Amygdala (tissue), 56 donors: ENCODE measurements at places on chromosomes 4 and X.

GRCh38 chr4:122456231-122457116 is at the start of gene IL2:
TSS of gene IL2 (minus strand) at chr4:122456725. CDS start at chr4:122456440, 285 bp downstream.
- no peak for DNase-seq

DNA sequence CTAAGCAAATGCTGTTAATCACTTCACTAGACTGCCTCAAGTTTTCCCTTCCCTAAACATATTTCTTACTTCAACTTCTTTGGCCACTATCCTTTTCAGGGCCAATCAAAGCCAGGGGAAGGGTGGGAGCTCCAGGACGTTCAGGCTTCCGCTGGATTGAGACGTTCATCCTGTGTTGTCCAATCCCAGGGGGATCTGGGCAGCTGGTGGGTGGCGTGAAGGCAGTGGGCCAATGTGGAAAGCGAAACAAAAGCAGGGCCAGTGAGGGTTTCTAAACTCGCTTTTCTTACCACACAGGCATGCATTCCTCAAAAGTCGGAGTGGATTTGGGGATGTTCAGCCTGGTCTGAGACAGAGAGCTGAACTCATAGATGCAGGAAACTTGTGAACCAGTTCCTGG is 7.6 kb downstream of the CXCL13 start:
- no peak for DNase-seq

GRCh38 chrX:32455704-32456103 is 755.6 kb downstream of the DMD start:
- DNase-seq, result no peak

- DNase-seq, result no peak
Measured at GRCh38 chr4:74085669-74086068, 13.3 kb downstream of the CXCL2 start.

- DNase-seq, result no peak
Measured at GRCh38 chrX:109827772-109828171, 94.7 kb upstream of the ACSL4 start.

DNA sequence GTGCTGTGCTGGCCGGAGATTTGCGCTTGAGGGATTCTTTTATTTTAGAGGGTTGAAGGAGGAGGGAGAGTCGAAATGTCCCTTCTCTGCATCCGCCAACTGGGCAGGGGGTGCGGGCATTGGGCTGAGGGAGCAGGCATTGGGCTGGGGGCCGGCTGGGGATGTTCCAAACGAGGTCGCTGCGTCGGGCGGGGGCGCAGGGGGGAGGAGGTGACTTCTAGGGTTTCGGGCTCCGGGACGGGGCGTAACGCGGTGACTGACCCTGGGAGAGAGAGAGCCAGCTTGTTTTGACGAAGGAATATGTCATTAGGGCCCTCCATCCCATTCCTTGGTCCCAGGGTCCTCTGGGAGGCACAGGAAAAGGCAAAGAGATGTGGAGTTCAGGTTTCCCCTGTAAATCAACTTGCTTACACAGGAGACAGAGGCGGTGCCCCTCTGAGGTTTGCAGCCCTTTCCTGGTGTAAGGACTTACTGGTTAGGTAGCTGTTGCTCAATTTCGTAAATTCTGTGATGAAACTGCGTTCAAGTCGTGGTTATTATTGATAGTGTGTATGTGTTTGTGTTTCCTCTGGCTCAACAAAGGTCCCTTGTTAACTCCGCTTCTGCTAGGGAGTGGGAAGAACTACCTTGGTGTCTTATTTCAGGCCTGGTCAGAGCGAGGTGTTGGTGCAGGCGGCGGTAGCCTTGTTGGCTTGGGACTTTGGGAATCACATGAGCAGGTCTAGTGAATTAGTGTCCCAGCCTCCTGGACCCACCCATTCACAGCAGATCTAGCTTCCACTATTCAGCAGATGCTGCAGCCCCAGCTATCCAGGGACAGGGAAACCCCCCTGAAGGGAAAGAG is 716 bp downstream of the FHIP1A start:
- DNase-seq, result no peak

DNA sequence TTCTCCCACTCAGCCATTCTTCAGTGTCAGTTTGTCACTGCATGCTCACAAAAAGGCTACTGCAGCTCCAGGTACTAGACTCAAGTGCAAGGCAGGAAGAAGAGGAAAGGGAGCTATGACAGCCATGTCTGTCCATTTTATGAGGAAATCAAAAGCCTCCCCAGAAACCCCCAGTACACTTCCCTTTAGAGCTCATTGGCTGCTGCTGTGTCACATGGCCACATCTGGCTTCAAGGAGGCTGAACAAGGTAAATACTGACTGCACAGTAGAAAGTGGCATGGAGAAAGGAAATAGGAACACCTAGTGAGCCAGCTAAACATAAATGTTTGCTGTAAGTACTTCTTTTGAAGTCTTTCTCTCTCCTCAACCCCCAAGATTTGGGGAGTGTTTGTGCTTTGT is 67.2 kb upstream of the FRAS1 start:
- DNase-seq, result no peak

DNA sequence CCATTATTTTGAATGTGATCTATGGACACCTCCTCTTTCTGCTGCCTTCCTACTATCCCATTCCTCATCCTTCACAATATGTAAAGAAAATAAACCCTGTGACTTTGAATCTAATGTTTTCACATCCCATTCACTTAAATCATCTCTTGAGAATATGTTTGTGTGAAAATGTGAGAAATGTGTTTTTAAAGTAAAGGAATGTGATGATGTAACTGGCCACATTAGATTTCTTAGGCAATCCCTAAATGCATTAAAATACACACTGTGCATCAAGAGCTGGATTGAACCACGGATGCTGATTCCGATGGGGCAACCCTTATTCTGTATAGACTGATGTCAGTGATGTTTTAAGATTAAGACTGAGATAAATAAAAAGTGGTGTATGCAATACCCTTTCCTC is 558.9 kb upstream of the TENM3 start:
- no peak for DNase-seq

GRCh38 chr4:129092631-129093190 is 628 bp downstream of the SCLT1 start:
- DNase-seq, result no peak

DNA sequence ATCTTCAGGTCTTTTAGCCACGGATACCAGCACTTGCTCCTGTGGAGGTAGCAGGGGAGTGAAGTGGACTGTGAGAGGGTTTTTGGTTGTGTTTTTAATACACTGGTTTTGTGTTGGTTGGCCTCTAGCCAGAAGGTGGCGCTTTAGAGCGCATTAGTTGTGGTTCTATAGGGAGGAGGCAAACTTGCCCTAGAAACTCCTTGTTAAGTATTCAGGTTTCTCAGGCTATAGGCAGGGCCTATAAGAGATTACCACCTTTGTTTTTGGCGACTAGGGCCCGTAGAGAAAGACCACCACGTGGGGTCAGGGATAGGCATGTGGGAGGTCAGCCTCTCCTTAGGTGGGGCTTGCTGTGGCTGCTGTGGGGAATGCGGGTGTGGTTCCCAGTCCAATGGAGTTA is 221.6 kb upstream of the SPANXN4 start:
- no peak for DNase-seq

GRCh38 chrX:110796407-110796697 is 735 bp upstream of the CHRDL1 start:
- no peak for DNase-seq

- no peak for DNase-seq
Measured at GRCh38 chrX:118115953-118116712, 477 bp downstream of the KLHL13 start.

- no peak for DNase-seq
Measured at GRCh38 chrX:20477836-20478524, 211.3 kb upstream of the RPS6KA3 start.

GRCh38 chr4:7651461-7651921 is 216.8 kb upstream of the PSAPL1 start:
- DNase-seq, result no peak

GRCh38 chrX:112832481-112833095 is 8.0 kb downstream of the AMOT start:
- DNase-seq, result no peak

DNA sequence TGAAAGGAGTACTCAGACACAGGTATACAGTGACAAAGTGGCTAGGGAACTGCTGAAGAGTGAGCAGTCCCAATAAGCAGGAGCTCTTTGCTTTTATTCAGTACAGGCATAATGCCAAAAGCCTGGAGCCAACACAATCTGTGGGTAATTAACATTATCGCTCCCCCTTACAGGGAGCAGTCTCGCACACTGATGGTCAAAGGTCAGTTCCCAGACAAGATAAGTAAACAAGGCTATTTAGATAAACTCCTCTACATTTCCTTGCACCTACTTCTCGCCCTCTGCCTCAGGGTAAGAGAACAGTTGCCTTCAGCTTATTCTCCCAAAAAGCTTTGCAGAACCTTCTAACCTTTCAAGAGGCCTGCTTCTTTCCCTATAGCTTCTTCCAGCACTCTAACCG is 73.9 kb upstream of the TAF9B start:
- DNase-seq, result no peak

DNA sequence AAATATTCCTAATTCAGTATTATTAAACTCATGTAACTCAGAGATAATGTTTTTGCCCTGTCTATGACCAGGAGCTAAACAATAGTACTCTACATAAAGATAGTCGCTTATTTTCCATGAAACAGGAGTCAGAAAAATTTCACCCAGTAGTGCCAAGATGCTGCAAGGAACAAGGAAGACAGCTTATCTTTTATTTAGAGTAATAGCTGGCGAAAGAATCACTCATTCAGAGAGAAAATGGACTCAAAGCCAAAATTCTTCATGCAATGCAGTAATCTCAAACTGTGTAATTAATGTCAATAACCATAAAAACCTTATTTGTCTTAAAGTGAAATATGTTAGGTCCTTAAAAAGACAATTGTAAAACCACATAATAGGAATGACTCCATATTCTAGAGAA is 477.8 kb downstream of the ANKRD50 start:
- DNase-seq, result no peak

GRCh38 chr4:16315456-16315855 is 89.2 kb upstream of the TAPT1 start:
- DNase-seq, result no peak

DNA sequence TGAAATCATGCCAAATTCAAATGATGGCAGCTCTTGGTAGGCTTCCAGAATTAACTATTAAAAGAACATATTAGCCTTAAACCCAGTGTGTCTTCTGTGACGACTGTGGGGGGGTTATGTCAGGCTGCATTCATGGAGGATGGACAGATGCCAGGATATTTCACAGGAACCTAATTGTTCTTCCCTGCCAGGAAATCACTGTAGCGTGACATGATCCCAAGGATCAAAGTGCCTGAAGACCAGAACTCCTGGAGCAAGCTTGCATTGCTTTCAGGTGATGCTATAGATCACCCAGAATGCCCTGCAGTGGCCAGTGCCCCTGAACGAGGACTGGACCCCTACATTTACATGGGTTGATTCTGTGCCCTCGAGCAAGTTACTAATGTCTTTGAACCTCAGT is 1093.0 kb upstream of the TENM3 start:
- DNase-seq, result no peak

DNA sequence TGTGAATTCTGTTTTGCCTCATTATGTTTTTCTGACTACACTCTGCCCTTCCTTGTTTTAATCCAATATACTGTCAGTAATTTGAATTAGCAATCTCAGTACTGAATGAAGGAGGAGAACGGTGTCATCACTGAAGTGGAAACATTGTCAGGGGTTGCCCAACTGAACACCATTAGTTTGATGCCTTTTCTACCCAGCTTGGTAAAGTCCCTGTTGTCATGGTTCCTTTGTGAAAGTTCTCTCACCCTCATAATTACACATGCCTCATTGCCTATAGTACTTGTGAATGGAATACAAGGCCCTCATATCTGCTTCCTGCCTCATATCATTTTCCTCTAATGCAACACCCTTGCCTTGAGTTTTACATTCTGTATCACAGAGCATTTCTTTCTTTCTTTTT is 76.9 kb downstream of the RRAGB start:
- no peak for DNase-seq

DNA sequence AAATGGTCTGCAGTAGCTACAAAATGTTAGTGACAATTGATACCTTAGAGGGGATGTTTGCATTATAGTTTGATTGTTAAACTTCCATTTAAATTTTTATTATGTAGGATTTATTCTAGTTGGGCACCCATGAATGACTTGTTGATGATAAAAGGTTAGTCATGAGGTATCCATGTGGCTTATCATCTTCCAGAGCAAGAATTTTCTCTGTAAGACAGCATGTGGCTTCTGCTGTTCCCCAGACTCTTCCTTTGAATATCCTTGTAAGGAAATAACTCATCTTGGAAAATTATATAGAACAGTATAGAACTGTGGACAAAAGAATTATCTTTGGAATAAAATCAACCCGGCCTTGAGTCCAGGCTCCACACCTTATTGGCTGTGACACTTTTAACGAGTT is 40.1 kb upstream of the KLHL8 start:
- no peak for DNase-seq

GRCh38 chr4:72387959-72388358 is 181.1 kb downstream of the ADAMTS3 start:
- no peak for DNase-seq

- DNase-seq, result no peak
Measured at GRCh38 chrX:21972721-21973120, 32.2 kb downstream of the SMS start.

- no peak for DNase-seq
Measured at GRCh38 chr4:144634978-144635747, 10.8 kb upstream of the HHIP start.

DNA sequence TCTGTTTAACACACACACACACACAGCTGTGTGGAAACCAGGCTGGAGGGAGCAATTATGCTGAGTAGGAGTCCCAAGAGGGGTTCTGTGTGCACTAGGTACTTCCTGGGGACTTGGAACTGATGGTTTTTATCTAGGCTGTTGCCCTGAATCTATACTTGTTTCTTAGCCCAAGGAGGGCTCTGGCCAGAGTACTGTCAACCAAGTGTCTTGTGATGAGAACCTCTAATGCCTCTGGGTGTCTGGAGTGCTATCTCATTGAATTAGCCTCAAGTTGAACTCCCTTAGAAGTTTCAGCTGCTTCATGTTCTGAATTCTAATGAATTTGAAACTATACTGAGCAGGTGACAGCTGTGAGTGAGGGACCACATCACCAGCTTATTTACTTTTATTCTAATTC is 16.6 kb downstream of the ARHGAP24 start:
- no peak for DNase-seq

DNA sequence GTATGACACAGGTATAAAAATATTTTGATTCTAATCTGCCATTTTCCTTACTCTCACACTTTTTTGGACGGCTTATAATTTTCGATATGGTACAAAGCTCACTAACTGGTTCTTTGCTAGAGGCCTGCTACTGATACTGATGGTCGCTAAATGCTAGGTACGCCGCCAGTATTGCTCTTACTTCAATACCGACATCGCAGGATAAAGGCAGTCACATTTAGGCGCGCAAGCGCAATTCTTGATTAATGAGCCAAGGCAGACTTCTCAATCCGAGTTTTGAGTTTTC is 557 bp upstream of the USP38 start:
- no peak for DNase-seq

DNA sequence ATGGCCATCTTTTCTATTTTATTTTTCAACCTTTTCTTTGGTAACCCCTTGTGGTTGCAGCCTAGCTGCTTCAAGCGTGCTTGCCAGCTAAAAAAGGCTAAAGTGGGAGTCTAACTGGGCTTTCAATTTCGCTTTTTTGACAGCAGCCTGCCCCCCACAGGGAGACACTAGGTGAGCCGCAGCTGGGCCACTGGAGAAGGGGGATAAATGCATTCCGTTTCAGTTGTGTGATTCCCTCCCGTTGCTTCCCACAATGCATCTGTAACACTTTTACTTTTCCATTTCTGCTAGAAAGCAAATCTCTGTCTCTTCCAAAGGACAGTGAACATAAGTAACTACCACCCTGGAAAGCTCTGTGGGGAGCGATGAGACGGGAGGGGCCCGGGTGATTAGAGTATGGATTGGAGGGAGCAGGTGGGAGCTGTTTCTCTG is 86.3 kb upstream of the RAPGEF2 start:
- DNase-seq, result no peak

GRCh38 chr4:47713129-47713834 is 124.6 kb downstream of the CORIN start:
- no peak for DNase-seq
